ENCODE measurements at places on chromosomes 7 and 10.

GRCh38 chr10:102596506-102596971 is 47.7 kb upstream of the TRIM8 start:
- peak; percentile 85 for DNase-seq
- H3K4me3 ChIP-seq, result no peak overlapping the region

- no peak overlapping the region for H3K4me3 ChIP-seq
- H3K27me3 ChIP-seq, result no peaks in the 10 kb centered on the region
- no peak overlapping the region for H3K27ac ChIP-seq
- H3K4me1 ChIP-seq, result peaks cover 19% of the 10 kb centered on the region
- no peak for DNase-seq
- no peaks in the 10 kb centered on the region for H3K36me3 ChIP-seq
Measured at GRCh38 chr10:89695307-89695706, 6.1 kb upstream of the KIF20B start.

- H3K27me3 ChIP-seq, result no peaks in the 10 kb centered on the region
- H3K4me1 ChIP-seq, result peaks cover 6% of the 10 kb centered on the region
- H3K27ac ChIP-seq, result no peak overlapping the region
- no peaks in the 10 kb centered on the region for H3K36me3 ChIP-seq
Measured at GRCh38 chr10:49518982-49519578, 19.8 kb downstream of the ERCC6 start.

DNA sequence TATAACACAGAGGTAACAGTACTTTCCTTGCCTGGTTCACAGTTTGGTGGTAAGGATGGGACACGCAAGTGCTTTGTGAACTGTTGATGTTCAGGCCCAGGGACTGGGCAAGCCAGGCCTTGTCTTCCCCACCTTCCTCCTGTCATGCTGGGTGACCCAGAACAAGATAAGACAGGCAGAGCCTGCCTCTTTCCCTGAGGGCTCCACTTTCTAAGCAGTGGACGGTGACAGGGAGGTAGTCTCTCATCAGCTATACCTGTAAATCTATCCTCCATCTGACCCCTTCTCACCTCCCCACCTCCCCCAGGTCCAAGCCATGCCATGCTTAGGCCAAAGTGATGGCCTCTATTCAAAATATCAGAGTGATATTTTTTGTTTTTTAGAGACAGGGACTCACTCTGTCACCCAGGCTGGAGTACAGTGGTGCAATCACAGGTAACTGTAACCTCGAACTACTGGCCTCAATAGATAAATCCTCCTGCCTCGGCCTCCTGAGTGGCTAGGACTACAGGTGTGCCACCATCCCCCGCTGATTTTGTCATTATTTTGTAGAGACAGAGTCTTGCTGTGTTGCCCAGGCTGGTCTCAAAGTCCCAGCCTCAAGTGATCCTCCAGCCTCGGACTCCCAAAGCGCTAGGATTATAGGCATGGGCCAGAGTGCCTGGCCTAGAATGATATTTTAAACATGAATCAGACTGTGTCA is 42.8 kb downstream of the PDLIM1 start:
- no peaks in the 10 kb centered on the region for H3K4me1 ChIP-seq
- DNase-seq, result no peak
- no peak overlapping the region for H3K4me3 ChIP-seq
- no peaks in the 10 kb centered on the region for H3K36me3 ChIP-seq

DNA sequence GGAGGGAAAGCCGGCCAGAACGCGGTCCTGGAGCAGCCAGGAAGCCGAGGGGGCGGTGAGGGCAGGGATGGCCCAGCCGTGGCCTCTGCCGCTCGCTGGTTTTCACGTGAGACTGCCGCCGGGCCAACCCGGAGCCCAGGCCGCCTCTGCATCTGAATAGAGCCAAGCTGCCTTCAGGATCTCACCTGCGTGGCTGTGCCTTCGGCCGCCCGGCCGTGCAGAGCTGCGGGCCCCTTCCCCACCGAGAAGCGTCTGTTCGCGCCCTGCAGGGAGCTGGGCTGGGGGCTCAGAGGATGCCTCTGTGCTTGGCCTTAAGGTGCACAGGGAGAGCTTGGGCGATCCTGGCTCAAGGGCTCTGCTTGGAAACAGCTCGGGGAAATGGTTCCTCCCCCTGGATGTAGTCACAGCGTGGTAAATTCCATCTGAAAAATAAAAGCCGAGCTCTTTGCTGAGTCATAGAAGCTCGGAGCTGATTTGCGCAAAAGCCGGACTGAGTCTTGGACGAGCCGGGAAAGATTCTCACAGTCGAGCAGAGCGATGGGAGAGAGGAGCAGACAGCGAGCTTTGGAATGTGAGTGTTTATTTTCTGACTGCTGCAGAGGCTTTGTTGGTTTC is at the start of gene JAKMIP3:
Gene JAKMIP3 (plus strand): TSS at position 456 of the 615 bp plus-strand sequence. CDS start 38,863 bp downstream, outside the sequence.
- peaks cover 10% of the 10 kb centered on the region for H3K4me1 ChIP-seq
- no peaks in the 10 kb centered on the region for H3K36me3 ChIP-seq
- H3K4me3 ChIP-seq, result peak within 1 kb of the TSS; percentile 28
- peaks cover 22% of the 10 kb centered on the region for H3K27me3 ChIP-seq
- DNase-seq, result peak; percentile 53

DNA sequence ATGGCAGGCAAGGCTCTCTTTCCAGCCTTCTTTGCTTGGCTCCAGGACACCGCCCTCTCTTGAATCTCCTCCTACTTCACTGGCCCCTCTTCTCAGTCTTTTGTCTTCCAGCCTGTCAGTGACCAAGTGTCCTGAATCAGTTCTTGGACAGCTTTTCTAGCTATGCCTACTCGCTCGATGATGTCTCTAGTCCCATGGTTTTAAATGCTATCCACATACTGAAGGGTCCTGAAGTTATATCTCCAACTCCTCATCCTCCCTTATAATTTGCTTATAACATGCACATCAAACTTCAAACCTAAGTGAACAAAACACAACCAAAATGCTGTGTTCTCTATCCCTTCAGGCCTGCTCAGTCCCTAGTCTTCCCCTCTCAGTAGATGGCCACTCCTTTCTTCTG is 5.0 kb upstream of the GOLGA7B start:
- no peaks in the 10 kb centered on the region for H3K36me3 ChIP-seq
- DNase-seq, result no peak
- peaks cover 54% of the 10 kb centered on the region for H3K27me3 ChIP-seq
- H3K4me1 ChIP-seq, result no peaks in the 10 kb centered on the region

GRCh38 chr10:36943544-36943943 is 181.9 kb upstream of the ANKRD30A start:
- H3K27me3 ChIP-seq, result no peaks in the 10 kb centered on the region
- no peak for DNase-seq
- no peaks in the 10 kb centered on the region for H3K36me3 ChIP-seq
- no peak overlapping the region for H3K4me3 ChIP-seq
- no peaks in the 10 kb centered on the region for H3K4me1 ChIP-seq
